NCI-H460 (cell line): ENCODE measurements at places on chromosomes 5 and 9. TPM values are rescaled to one million over a fixed set of nuclear protein-coding genes. Genes with fewer than 3 reads are reported as not detected.

KLF4 gene
- 95.9 and 100 TPM in 2 replicates for total RNA-seq

SPATA31E1 gene
- total RNA-seq = not detected in 2 replicates

LCN12 gene
- total RNA-seq = 1.2 and 1.5 TPM in 2 replicates

GRCh38 chr5:163384669-163385068, 52.7 kb upstream of the CCNG1 start:
- no peak for DNase-seq

DNA sequence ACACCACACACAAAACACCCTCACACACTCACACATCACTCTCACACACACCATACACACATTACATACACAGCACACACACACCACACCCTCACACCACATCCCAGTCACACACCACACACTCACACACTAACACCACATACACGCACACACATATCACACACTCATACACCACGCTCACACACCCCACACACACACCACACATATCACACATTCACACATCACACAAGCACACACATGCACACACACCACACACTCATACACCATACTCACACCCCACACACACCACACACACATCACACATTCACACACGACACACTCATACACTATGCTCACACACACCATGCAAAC, 543 bp upstream of the UBE2QL1 start:
- no peak for DNase-seq

DNA sequence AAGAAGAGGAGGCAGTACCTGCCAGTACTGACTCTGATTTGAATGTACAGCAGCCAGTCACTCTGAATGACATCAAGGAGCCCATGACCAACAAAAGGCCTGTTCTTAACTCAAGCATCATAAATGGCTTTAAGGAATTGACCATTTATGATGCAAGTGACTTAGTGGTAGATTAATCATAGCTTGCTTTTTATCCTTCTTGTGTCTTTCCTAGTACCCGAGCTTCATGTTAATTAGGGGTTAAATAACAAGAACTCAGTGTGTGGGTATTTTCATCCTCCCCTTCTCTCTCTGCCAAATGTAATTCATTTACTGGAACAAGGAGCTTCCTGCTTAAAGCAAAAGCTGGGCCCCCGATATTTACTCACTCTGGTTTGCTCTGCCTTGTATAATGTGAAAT, 146.5 kb downstream of the UNC13B start:
- DNase-seq = no peak

DNA sequence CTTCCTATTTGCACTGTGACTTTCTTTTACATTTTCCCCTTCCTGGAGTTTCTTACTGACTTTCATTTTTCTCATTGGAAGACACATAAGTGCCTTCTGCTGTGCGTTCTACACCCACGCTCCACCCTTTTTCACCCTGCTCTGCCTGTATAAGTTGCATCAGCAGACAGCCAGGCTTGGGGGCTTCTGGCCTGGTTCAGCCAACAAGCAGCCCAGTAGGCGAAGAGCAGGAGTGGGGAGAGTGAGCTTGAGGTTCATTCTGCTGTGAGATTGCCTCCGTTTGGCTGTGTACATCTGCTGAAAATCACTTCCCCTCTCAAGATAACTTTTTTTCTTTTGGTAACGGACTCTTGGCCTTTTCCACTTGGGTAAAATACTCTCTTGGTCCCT, 38.4 kb downstream of the RASGRF2 start:
- no peak for DNase-seq
